ENCODE measurements at places on chromosomes 7 and 10.

DNA sequence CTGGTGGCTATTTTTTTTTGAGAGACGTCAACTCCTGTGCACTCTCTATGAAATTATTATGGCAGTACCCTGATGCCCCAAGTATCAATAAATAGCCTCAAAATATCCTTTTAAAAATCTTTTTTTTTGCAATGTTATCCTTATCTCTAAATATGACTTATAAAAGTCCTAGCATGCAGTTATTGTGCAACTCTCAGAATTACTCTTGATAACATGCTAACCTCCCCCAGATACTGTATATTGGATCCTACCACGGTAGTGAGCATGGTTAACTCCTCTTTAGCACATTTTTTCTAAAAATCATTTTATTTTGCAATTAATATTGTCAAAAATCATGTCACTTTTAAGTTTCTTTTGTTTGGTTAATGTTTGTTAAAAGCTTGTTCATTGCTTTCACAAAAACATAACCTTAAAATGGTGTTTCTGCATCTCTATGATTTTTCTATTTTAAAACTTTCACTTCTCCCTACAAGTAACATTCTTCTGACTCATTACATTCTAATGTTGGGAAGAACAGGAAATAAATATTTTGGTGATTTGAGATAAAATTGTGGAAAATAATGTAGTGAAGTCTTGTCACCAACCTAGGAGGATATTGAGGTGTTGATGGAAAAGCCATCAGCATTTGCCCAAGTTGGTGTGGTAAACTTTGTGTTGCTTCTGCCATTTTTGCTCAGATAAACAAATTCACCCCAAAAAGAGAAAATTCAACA, 42.1 kb upstream of the ADRA2A start:
- no peak for DNase-seq

- DNase-seq = no peak
Measured at GRCh38 chr10:128684215-128684614, 558.0 kb upstream of the MKI67 start.

GRCh38 chr7:14934839-14935238, 32.3 kb upstream of the DGKB start:
- DNase-seq = no peak

- no peak for DNase-seq
Measured at GRCh38 chr7:20383351-20383750, 52.7 kb downstream of the ITGB8 start.

- DNase-seq = no peak
Measured at GRCh38 chr7:28988810-28989209, 30.7 kb upstream of the TRIL start.

DNA sequence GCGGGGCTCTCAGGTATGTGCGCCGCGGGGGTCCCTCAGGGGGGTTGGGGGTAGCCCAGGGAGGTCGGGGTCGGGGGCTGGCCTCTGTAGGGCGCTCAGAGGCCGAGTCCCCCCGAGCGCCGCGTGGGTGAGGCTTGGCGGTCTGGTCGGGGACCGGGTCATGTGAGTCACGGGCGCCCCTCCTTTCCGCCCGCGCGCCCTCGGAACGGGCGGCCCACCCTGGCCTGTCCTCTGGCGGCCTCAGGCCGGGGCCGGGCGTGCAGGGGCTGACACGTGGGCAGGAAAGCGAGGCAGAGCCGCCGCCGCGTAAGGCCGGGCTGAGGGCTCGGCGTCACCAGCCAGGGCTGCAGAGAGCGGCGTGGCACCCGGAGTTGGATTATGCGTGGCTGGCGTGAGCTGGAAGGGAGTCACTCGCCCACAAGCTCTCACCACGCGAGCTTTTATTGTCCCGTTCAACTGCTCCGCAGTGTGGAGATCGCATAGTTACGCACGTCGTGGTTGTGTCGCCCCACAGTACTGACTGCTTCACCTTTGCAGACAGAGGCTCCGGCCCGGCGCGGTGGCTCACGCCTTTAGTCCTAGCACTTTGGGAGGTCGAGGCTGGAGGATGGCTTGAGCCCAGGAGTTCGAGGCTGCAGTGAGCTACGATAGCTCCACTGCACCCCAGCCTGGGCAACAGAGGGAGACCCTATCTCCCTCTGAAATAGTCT, 385 bp downstream of the SHLD2 start:
- peak; percentile 61 for DNase-seq

- no peak for DNase-seq
Measured at GRCh38 chr10:85226596-85226995, 898.2 kb downstream of the CCSER2 start.

DNA sequence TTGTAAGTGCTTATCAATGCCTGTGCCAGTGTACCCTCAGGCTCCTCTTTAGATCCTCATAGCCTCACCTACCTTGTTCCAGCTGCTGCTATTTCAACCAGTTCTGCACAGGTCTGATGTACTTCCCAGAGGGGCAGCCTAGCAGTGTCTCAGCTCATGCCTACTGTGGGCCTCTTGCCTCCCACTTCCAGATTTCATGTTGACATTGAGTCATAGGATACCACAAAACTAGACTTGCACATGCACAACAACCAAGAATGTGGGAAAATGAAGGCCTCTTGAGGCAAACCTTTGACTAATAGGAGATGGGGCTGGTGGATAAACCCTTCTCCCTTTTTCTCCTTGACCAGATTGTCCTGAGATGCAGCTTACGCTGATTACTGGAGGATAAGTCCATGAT, 31.0 kb downstream of the PON3 start:
- DNase-seq = no peak

DNA sequence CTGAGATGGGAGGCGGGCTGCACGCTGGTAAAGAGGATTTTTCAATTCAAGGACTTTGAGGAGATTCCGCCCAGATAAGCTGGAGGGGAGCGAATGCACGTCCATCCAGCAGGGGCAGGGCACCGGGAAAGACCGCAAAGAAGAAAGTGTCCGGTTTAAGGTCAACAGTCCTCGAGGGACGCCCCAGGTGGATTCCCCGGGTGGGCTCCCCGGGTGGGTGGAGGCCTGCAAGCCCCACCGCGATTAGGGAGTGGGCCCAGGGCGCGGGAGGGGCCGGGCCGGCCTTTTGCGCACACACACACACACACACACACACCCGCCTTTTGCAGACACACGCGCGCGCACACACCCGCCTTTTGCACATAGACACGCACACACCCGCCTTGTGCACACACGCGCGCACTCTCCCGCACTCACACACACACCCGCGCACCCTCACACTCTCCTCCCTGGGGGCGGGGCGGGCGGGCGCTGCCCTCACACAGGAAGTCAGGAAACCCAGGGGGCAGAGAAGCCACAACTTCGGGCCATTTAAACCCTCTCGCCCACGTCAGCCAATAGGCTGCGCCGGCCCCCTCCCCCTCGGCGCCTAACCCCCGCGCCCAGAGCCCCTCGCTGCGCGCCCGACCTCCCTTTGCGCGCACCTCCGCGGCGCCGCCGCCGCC, 615 bp downstream of the ARHGAP12 start:
- peak; percentile 33 for DNase-seq

- DNase-seq = no peak
Measured at GRCh38 chr7:53656881-53657280, 621.4 kb downstream of the POM121L12 start.

DNA sequence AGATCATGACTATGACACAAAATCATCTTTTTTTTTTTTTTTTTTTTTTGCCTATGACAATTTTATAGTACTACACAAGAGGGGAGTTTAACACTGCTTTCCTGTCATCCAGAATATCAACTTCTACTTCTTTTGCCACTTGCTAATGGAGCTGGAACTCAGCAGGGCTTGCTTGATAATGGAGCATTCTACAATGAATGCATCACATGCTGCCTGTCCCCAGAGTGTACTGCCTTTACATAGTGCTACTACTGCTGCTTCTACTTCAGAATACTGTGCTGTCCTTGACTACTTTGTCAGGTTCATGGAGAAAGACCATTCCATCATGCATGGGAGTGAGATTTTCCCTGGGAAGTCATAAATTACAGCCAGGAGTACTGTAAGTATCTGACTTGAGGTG, 338.6 kb upstream of the SEMA3A start:
- no peak for DNase-seq

DNA sequence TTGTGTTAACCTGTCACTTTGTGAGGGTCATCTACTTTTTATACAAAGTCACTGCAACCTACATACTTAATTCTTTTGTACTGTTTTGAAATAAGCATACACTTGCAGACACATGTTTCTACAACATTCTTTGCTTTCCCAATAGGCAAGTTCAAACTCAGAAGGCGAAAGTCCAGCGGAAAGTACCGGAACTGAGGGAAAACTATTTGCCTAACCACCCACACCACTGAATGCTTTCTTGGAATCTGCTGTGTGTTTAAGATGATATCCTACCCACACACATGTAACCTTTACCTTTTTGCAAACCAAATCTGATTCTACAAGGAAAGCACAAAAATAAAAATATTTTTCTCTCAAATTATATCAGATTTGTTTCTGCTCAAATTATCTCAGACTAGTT, 139.4 kb upstream of the AGR3 start:
- DNase-seq = no peak

DNA sequence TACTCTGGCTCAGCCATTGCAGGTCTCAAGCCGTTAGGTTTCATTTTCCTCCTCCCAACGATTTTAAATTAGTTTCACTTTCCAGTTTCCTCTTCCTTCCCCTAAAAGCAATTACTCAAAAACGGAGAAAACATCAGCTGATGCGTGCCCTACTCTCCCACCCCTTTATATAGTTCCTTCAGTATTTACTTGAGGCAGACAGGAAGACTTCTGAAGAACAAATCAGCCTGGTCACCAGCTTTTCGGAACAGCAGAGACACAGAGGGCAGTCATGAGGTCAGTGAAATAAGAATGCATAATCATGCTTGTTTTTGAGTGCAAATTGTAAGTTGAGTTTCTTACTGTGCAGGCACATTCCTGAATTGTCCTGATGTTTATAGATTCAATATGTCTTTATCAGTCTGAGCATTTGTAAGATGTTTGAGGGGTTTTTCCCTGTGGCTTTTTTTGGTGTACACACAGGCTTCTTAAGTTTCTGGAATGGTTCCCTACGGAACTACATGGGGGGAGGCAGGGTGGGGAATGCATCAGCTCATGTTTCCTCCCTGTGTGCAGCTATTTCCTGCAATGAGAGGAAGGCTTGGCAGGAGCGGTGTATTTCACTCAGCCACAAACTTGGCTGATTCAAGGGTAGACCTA, at the start of gene IFIT3:
IFIT3 (plus strand) TSS at position 195 of the 639 bp plus-strand sequence; CDS start at position 272, 77 bp downstream.
- peak; percentile 12 for DNase-seq

DNA sequence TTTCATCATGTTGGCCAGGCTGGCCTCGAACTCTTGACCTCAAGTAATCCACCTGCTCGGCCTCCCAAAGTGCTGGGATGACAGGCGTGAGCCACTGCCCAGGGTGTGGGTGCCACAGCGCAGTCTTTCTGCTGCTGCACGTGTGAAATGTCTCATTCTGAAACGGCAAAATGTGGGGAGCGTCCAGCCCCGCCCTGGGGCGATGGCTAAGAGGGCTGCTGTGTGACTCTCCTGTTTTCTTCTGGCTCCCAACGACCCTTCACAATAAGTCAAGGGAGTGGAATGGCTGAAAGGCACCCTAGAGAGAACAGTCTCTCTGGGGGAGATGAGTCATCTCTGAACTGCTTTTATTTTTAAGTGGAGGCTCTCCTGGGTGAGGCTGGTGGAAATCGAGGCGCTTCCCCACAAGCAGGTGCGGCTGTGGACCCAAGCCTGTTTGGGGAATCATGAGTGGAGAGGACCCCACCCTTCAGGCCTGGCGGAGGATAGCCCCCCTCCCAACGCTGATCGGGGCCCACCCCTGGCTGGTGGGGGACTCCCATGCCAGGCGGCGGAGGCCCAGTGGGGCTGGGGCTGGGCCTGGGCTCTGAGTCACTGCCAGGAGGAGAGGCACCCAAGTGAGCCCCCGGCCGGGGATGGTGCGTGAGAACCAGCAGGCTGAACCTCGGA, 18.0 kb downstream of the ADAP1 start:
- DNase-seq = no peak

DNA sequence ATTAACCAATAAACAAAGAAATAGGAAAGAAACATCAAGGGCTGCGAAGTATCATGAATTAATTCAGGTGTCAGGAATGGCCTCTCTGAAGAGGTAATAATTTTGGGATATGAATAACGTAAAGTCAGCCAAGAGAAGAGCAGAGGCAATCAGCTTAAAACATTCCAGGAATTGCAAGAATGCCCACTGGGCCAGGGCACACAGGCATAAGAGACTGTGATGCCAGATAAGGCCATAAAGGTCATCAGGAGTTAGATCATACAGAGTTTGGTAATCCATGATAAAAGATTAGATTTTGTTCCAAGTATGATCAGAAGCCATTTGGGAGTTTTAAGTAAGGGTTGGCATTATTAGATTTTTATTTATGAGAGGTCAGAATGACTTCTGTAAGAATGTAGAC, 53.2 kb upstream of the ABCB4 start:
- no peak for DNase-seq

GRCh38 chr7:6440381-6440780, 7.4 kb downstream of the DAGLB start:
- DNase-seq = no peak

- DNase-seq = no peak
Measured at GRCh38 chr10:7264313-7264756, 146.5 kb downstream of the SFMBT2 start.

- no peak for DNase-seq
Measured at GRCh38 chr10:71837098-71837827, 13.8 kb downstream of the PSAP start.

All from neural crest cell (in vitro differentiated cells).